ENCODE measurements at places on chromosomes 6 and 20. TPM values are rescaled to one million over a fixed set of nuclear protein-coding genes. Genes with fewer than 3 reads are reported as not detected.

GRCh38 chr6:29758761-29759160 is 35.5 kb downstream of the HLA-F start:
- no peak for DNase-seq

GRCh38 chr6:73299151-73299971 is 36.4 kb upstream of the KHDC1 start:
- no peak for DNase-seq

DNA sequence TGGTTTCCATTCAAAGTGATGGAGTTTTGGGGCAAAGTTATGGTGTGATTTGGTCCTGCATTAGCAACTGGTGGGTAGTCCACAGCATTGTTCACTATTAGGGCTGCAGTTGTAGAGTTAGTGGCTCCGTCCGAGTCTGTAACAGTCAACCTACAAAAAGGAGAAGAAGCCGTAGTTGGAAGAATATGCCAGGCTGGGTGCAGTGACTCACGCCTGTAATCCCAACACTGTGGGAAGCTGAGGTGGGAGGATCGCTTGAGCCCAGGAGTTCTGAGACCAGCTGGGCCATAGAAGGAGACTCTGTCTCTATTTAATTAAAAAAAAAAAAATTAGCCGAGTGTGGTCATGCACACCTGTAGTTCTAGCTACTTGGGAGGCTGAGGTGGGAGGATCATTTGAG is 69.5 kb downstream of the KIAA0319 start:
- DNase-seq, result no peak

- DNase-seq, result no peak
Observed at GRCh38 chr6:3194535-3195419, 32.7 kb downstream of the TUBB2B start.

GABRR1 gene
- total RNA-seq, result not detected

TM9SF4 gene
- total RNA-seq, result 180 TPM

PLTP gene
- total RNA-seq, result 17.7 TPM

Measured in Panc1 (cell line).